Activated CD4-positive, alpha-beta T cell treated with anti-CD3 and anti-CD28 coated beads, Interleukin-10, Interleukin-2, amounts not matched to agents 100 ng/mL and 50 ng/mL, durations not matched to agents 16 hours and 8 hours (primary cell): ENCODE measurements at places on chromosomes 4 and X.

DNA sequence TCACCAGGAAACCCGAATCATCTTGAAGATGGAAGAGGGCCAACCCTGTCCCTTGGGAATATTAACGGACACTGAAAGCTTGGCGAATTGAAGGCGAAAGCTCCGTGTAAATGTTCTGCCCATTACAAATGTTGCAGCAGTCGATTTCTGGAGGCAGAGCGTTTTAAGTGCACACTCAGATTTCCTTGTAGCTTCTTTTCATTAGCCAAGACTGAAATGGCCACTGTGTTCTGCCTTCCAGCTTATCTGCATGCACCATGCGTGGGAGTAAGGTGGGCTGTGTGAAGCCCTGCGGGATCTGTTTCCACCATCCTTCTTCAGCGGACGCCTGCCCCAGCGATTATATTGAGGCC is 1.3 kb downstream of the SMIM20 start:
- no peak for DNase-seq

DNA sequence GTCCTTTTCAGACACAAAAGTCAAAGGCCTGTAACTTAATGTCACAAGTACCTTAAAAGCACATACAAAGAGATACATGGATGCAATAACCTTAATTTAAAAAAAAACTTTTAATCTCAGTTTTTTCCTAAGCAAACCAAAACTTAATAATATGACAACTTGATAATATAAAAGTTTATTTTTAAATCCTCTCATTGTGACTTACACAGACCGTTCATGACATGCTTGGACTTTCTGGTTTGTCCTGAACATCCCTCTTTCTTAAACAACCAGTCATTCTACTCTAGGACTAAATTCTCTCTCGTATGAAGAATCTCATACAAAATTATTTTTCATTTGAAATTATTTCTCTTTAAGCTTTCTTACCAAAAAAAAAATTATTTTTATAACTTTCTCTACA is 43.1 kb upstream of the CYP2U1 start:
- DNase-seq: no peak

DNA sequence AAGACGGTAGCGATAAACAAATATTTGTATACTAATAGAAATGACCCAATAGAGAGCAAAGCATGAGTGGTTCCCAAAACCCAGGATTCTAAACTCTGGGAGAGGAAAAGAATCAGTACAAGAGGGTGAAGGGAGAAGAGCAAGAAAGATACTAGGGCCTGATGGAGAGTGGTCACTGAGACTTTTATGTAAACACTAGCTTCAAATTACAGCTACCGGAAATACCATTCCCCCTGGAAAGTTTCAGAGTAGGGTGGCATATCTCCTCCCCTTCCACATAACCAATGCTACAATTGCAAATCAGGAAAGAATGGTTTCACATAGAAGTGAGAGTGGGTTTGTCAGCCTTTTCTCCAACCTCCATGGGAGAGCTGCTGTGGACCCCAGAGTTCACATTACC is 77.1 kb downstream of the EIF4E start:
- no peak for DNase-seq

GRCh38 chr4:89572224-89572858 is 264.6 kb downstream of the SNCA start:
- DNase-seq: no peak

GRCh38 chr4:181289198-181289597 is 954.0 kb upstream of the TENM3 start:
- DNase-seq: no peak

DNA sequence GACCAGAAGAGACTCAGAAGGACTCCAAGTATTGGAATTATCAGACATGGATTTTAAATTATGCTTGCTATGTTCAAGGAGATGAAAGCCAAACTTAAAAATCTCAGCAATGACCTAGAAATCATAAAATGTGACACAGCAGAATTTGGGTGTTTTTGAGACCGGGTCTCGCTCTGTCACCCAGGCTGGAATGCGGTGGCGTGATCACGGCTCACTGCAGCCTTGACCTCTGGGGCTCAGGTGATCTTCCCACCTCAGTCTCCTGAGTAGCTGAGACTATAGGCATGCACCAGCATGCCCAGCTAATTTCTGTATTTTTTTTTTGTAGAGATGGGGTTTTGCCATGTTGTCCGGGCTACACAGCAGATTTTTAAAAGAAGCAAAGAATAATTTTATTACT is 12.7 kb downstream of the TAB3 start:
- no peak for DNase-seq

DNA sequence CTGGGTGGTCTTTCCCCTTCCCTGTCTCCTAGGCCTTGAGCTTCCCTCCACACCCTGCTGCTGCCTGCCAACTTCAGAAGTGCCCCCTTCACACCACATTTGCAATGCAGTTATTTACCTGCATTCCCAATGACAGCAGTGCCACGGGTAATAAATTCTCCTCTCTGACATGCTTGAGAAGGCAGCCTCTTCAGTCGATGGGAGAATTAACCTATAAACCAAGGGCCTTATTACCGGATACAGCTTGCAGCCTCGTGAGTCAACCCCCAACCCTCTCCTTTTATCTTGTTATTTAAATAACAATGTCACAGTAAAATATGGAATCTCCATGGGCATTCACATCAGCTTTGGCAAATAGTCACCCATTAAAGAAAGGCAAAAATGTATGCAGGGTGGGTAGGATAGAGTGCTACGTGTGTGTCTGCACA is 34.7 kb upstream of the LGI2 start:
- no peak for DNase-seq
